ENCODE measurements at places on chromosomes 11 and 22.

DNA sequence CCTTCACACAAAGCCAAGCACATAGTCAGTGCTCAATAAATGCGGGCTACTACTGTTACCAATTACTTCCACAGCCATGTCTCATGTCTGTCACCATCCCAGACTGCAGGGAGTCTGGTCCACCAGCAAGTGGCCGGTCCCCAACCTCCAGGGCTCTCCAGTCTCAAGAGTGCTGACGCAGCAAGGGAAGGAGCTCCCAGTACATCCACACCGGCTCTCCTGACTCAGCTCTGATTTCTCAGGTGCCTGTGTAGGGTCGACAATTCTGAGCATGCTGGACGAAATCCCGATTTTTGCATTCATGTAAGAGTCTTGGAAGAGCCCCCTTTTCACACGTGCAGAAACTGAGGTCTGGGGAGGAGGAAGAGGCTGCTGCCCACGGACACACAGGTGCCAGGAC lies 10.3 kb upstream of the NEFH start:
- DNase-seq = no peak

- DNase-seq = no peak
These were observed 8.1 kb downstream of the CSF2RB start for GRCh38 chr22:36921309-36922104.

GRCh38 chr11:59145534-59145933 lies 2.9 kb downstream of the FAM111A start:
- DNase-seq = no peak

DNA sequence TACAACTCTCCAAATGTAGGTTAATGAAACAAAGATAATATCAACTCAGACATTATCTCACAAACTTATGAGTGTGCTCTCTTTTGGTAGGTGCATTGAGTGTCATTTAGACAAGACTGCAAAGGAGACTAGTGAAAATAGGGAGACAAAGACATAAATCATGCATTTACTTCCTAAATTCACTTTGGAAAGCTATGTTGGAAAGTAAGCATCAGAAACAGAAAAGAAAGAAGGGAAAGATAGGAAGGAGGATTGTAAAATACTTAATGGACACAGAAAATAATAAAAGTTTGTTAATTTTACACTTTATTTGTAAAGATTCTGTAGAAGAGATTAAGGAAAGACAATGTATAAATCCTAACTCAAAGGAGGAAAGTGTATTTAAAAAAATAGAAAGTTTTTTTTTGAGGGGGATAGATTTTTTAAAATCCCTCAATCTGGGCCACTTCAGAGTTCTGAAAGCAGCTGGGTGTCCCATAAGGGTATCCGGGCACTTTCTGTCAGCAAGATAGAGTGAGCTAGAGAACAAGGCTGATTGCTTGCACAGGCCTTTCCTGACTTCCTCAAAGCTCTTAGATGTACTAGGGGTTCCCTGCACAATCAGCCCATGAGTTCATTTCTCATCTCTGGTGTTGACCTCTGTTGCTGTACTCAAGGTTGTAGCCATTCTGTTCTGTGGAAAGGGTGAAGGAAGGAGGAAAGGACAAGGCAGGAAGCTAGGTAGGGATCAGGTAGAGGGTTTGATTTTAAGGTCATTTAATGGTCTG lies 22.4 kb upstream of the RDX start:
- no peak for DNase-seq

DNA sequence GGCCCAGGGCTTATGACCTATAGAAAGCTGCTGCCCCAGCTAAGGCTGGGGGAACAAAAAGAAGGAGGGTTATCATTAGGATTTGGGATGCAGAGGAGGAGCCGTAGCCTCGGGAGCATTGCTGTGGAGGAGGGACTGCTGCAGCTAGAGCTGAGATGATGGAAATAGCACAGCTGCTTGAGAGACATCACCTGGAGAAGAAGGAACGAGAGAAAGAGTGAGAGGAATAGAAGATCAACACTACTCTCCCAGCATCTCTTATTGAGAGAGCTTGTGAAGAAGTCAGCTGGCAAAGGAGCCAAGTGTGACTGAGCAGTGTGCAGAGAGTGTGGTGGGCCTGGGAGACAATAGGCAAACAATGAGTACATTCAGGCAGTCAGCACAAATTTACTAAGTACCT lies 100.7 kb upstream of the PLET1 start:
- DNase-seq = no peak

DNA sequence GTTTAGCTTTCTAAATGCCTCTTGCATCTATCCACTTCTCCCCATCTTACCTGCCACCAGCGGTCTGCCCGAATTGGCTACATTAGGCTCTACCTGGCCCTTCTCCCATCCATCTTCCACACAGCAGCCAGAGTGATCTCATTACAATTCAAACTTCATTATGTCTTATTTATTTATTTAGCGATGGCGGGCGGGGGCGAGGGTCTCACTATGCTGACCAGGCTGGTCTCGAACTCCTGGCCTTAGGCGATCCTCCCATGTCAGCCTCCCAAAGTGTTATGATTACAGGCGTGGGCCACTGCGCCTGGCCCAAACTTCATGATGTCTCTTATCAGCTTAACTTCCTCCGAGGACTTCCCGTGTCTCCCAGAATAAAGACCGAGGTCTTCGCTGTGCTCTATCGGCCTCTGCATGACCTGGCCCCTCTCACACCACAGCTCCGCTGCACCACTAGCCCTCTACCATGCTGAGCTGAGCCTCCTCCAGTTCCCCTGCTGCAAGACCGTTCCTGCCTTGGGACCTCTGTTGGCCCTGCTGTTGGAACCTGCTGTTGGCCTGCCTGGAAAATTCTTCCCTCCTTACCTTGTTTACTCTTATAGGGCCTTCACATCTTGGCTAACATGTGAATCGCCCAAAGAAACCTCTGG lies 870 bp upstream of the CTTN start:
- DNase-seq = no peak

- DNase-seq = no peak
These were observed 5.4 kb downstream of the LARGE2 start for GRCh38 chr11:45927684-45928413.

GRCh38 chr11:73978576-73979086 lies 4.0 kb downstream of the UCP2 start:
- no peak for DNase-seq

DNA sequence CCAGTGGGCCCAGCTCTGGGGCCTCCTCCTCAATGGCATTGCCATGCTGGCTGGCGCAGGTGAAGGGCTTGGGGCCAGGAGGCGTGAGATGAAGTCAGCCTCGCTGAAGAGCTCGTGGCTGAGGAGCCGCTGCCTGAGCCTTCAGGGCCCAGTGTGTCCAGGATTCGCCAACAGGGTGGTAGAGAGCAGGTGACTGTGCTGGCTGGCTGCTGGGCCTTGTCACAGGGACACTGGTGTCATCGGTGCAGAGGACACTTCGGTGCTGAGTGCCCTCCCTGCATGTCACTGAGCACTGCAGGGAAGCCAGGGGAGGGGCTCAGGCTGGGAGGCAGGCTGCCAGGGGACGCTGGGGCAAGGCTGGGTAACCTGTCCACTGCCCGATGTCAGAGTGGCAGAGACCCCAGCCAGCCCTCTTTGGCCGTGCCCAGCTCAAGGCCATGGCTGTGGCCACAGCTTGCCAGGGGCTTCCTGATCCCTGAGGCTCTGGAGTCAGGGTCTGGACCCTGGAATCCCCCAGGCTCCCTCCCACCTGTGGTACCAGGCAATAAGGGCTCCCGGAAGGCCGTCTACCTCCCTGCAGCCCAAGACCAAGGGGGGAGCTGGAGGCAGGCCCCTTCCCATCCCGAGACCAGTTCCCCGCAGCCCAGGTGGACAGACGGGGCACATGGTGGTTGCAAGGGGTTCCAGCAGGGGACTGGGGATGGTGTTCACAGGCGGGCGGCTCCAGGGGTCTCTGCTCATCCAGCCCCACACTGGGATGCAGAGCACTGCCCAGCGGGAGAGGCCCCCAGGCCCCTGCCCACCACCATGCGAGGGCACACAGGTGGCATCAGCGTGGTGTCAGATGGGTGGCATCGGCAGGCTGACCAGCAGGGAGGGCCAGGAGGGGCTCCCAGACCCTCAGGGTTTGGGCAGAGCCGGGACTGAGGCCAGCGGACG lies 63.9 kb downstream of the ARFGAP3 start:
- DNase-seq = peak; percentile 60

- no peak for DNase-seq
These were observed 21.0 kb upstream of the OR6X1 start for GRCh38 chr11:123775289-123775688.

- DNase-seq = no peak
These were observed 27.0 kb downstream of the MS4A6A start for GRCh38 chr11:60155931-60156330.
